T-cell (primary cell): ENCODE measurements at places on chromosomes 5 and 9. TPM values are rescaled to one million over a fixed set of nuclear protein-coding genes. Genes with fewer than 3 reads are reported as not detected.
A peak's percentile ranks its signal among the peaks of the same experiment; 100 is the strongest.

The ZFP37 gene
- total RNA-seq, result 2.1 TPM

The CNTNAP3 gene
- total RNA-seq, result not detected

The N4BP3 gene
- 5.1 TPM for total RNA-seq

The SLC46A2 gene
- total RNA-seq, result not detected

- DNase-seq, result no peak
Observed at GRCh38 chr9:18338042-18338441, 135.9 kb upstream of the ADAMTSL1 start.

- peak; percentile 69 for DNase-seq
Observed at GRCh38 chr9:134390537-134390936, 64.3 kb downstream of the RXRA start.

DNA sequence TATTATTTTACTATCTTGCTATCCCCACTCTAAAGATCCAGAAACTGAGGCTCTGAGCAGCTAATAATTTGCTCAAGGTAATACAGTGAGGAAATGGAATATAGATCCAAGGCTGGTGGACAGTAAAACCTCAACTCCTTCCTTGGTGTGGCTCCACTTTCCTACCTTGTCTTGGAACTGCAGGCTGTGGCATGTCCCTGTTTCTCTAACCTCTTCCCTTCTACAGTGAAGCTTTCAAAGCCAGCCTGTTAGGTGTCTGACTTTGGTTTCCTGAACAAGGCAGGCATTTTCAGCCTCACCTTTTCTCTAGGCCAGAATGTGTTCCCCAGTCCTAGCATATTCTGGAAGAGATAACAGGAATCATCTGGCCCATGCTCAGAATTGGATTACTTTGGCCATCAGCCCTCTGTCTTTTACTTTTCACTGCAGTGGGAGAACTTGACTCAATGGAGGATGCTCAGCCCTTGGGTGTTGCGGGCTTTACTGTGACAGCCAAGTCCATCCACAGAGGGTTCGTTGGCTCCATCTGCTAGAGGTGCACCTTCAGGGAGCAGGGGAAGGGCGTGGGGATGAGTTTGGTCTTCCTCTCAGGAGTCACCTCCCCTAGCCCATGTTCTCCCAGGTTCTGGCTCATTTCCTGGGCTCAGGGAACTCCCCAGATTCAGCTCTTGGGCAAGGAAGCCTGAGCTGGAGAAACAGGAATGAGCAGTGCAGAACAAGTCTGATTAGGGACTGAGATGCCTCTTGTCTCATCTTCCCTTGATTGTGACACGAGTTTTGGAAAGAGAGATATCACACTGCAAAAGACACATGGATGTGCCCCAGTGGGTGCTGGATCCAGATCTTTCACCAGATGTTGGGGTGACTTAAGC lies 1.1 kb downstream of the NIPAL4 start:
- no peak for DNase-seq

GRCh38 chr5:57442080-57442839 lies 40.4 kb downstream of the ACTBL2 start:
- no peak for DNase-seq

DNA sequence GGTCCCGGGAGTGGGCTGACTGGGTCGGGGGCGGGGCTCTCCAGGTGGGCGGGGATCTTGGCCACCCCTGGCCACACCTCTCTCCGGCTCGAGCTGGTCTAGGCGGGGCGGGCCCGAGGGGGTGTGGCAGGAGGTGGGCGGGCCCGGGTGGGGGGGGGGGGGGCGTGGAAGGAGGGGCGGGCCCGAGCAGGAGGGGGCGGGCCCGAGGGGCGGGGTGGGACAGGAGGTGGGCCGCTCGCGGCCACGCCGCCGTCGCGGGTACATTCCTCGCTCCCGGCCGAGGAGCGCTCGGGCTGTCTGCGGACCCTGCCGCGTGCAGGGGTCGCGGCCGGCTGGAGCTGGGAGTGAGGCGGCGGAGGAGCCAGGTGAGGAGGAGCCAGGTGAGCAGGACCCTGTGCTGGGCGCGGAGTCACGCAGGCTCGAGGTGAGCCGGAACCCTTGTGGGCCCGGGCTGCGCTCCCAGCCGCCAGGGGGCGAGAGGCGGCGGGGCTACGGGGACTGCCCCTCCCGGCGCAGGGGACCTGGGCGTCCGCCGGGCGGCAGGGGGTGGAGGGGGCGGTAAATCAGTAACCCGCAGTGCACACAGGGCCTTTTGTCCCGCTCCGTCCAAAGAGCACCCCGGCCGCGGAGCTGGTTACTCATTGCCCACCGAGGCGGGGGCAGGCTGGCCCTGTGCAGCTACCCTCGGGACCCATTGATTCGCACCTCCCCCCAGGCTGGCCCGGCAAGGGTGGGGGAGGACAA lies at the start of gene FGFR4:
TSS of gene FGFR4 (plus strand) at position 262 of the 744 bp plus-strand sequence. CDS start 2,688 bp downstream, outside the sequence.
- peak; percentile 68 for DNase-seq

GRCh38 chr9:130570208-130570607 lies 9.2 kb upstream of the FUBP3 start:
- DNase-seq, result no peak

- no peak for DNase-seq
Observed at GRCh38 chr5:172664681-172665541, 23.8 kb downstream of the NEURL1B start.

DNA sequence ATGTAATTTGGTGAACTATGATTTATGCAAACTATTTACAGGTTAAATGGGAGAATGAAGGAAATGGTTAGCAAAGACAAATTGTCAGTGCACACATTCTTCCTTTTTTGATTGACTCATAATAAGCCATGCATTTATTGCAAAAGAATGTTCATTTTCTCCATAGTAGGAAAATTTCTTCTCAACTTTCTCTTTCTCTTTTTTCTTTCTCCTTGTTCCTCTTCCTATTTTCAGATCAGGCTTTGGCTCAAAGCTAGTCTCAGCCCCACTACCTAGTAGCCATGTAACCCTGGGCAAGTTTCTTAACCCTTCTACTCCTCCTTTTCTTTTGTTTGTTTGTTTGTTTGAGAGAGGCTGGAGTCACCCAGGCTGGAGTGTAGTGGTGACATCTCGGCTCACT lies 156.6 kb downstream of the PIK3R1 start:
- DNase-seq, result no peak

DNA sequence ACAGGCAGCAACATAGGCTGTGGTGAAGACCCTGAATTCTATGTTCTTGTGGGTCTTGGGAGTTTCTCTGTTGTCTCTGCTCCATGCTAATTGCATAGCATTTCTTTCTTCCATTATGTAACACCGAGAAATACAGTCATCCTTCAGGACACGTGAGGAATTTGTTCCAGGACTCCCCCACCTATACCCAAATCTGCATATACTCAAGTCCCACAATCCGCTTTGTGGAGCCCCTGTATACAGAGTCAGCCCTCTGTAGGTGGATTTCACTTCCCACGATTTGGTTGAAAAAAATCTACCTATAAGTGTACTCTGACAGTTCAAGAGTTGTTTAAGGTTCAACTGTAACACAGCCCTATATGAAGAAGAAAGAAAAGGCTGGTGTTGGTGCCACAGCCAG lies 22.1 kb downstream of the ANKRD33B start:
- DNase-seq, result no peak

GRCh38 chr9:79600466-79600865 lies 28.7 kb downstream of the TLE4 start:
- DNase-seq, result no peak
